Stimulated activated CD8-positive, alpha-beta memory T cell treated with anti-CD3 and anti-CD28 coated beads, Interleukin-7, amount 100 ng/mL, for 48 hours (primary cell): ENCODE measurements at places on chromosomes 5 and 9.

GRCh38 chr5:172407241-172407691 is 47.1 kb downstream of the SH3PXD2B start:
- no peak for DNase-seq

DNA sequence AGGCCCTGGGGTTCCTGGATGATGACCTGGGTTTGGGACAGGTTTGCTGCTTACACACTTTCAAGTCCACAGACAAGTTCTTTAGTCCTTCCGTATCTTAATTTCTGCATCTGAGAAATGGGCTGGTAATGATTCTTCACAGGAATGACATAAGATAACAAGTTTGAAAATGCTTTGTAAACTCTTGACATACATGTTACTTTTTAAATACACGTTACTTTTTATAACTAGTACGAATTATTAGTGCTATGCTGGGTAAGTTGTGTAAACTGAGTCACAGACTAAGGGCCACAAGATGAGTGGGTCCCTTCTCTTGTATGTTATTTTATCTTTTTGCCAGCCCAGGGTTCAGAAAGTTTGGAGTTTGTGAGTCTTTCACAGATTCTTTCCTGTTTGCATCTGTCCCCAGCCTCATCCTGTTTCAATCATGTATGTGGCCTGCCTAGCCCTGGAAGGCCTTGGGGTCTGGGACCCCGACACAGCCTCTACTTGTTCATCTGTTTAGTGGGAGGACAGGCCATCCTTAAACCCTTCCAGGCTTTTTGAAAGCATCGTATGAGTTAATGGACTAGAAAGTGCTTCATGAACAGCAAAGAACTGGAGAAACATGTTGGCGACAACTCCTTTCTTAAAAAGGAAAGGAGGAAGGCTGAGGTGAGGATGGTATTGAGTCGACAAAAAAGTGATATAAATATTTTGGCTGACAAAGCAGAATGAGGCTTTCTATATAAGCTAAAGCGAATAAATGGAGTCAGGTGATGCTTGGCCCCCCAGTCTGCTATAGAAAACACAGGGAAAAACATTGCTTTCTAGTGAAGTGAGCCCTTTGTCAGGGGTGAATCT is 9.3 kb downstream of the ZNF618 start:
- DNase-seq: no peak

DNA sequence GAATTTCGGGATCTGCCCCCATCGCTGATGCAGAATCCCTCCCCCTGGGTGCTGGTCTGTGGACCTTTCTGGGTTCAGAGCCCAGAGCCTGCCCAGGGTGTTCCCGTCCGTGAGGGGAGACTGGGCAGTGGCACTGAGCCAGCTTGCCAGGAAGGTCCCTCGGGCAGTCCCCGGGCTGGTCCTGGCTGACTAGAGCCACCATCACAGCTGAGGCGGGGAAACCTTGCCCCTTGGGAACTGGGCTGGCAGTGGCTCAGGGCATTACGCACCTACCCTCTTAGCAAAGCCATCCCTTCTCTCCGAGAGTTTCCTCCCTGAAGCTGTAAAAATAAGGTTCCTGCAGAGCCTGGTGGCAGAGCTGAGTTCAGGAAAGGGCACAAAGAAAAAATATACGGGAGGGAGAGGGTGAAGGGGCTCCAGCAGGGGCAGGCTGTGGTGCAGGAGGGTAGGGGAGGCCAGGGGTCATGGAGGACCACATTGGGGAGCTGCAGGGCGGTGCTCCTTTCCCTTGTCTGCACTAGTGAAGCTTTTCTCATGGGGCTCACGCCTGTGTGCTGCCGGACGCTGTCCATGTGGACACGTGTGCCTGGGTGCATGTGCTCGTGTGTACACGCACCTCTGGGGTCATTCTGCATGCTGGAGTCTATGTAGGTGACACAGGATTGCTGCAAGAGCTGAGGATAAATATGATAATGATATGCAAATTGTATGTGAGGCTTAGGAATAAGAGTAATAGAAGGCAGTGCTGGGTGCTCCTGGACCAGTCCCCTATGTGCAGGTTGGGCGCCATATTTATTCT is 118.9 kb downstream of the LHX2 start:
- no peak for DNase-seq

GRCh38 chr5:13976867-13977830 is 32.7 kb upstream of the DNAH5 start:
- DNase-seq: no peak

DNA sequence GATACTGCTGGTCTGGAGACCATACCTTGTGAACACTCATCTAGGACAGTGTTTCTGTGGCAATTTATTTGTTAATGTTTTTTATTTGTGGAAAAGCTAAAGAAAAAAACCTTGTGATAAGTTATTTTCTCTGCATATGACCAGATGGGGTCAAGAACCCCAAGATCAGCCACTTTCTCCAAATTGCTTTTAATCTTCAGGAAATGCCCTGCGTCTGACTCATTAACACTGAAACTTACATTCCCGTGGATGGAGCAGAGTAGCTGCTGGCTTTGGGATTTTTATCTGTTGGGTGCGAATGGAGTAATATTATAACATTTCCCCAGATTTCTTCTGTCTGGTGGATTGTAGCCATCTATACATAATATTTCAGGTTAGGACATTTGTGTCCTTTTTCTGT is 444.5 kb downstream of the SH3GL2 start:
- DNase-seq: no peak

DNA sequence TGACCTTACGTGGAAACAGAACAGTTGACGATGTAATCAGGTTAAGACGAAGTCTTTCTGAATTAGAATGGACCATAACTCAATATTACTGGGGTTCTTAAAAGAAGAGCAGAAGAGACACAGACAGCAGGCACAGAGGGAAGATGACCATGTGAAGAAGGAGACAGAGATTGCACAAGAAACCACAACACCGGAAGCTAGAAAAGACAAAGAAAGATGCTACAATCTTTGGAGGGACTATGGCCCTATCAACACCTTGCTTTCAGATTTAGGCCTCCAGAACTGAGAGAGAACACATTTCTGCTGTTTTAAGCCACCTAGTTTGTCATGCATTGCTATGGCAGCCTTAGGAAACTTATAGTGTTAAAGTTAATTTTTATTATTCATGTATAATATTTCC is 27.1 kb downstream of the CDH9 start:
- no peak for DNase-seq

DNA sequence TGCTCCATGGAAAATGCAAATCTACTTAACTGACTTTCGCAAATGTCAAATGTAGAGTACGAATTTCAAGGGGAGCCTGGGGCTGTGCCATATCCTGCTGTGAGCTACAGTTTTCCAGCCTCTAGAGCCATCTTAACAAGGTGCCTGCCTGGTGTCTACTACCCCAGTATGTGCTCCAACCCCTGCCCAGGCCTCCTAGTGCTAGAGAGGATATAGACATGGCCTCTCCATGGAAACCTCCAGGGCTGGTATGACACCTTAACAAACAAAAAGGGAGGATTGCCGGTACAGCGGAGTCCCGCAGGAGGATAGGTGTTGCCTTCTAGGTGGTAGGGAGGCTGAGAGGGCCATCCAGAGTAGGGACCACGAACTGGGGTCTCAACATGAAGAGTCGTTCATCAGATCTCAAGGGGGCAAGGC is 13.6 kb upstream of the IL3 start:
- DNase-seq: no peak

DNA sequence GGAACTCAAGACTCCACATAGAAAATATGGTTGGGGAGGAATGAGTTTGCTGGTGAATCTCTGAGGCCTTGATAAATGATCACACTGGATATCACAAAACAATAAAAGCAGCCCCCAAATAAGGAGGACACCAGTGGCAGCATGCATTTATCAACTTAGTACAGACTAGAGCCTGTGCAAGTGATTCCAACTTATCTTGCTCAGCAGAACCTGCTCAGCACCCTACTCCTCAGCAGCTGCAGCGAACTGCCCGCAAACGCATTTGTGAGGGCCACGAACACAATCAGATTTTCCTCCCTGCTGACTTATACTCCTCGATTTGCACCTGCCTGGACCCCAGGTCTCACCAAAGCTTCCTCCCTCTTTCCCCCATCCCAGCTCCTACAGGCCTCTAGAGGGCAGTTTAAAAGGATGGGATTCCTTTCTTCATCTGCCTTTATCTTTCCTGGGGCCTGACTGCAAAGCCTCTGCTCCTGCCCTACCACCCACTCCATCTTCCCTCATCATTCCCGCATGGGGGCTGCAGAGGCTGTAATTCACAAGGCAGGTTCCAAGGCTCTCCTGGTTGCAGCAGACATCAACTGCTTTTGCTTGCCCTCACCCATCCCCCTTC is 41.2 kb downstream of the ANKS6 start:
- DNase-seq: no peak
